NCI-H1105 (cell line): ENCODE measurements at places on chromosomes 4 and X.

DNA sequence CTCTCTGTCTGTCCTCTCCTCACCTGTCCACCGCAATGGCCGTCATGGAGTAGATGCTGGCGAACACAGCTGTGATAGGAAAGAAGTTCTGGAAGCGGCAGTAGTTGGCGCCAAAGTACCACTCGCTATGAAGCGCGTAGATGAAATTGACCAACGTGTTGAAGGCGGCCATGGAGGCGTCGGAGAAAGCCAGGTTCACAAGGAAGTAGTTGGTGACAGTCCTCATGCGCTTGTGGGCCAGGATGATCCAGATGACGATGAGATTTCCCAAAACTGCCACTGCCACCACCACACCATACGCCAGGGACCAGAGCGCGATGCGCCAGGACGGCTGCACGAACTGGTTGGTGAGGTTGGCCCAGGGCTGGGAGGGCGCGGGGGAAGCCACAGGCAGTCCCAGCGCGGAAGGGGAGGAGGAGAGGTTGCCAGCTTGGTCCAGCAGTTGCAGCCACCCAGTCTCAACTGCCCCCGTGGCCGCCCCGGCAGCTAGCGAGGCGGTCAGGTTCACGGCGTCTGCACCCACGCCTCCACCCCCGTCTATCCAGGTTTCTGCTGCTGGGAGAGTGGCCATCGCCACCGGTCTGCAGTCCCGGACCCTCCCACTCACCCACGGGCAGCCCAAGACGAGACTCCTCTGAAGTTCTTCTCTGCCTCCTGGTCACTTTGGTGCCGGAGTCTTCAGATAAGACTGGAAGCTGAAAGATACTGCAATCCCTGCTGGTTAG, 518 bp downstream of the TACR3 start:
- DNase-seq, result no peak

GRCh38 chr4:168474660-168475320, 5.5 kb downstream of the DDX60L start:
- DNase-seq, result no peak

DNA sequence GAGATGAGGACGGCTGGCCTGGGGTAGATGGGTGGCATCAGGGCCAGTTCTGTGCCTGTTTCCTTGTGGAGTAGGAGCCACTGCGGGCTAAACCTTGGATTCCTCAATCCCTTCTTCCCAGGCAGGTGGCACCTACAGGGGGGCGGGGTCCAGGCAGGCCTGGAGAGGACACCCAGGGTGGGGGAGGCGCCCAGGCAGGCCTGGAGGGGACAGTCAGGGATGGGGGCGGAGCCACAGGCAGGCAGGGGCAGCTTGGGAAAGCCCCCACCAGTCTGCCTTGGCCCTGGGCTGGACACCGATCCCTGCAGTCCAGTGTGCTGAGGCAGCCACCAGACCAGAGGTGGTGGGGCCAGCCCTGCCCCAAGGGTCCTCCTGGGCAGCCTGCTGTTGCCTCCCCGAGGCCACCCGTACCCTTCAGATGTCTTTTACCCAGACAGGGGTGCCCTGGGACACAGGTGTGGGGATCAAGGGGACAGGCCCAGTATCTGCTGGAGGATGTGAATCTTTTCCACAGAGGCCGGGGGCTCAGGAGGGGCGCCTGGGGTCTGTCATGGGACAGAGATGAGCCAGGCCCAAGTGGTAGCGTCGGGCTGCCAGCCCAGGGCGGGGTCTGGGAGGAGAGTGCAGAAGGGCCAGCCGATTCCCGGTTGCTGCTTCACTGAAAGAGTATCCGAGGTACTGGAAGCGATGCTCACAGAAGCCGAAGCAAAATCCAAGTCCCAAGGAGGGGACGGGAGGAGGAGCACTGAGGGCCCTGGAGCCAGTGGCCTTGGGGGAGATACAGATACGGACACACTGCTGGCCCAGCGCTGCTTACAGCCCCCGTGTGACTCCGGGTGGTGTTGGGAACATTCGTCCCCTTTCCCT, 34.5 kb downstream of the LRPAP1 start:
- DNase-seq, result no peak

GRCh38 chr4:113243312-113243711, 193.9 kb downstream of the ANK2 start:
- no peak for DNase-seq

- DNase-seq, result no peak
Measured at GRCh38 chr4:69524706-69525105, 29.0 kb upstream of the UGT2B4 start.

DNA sequence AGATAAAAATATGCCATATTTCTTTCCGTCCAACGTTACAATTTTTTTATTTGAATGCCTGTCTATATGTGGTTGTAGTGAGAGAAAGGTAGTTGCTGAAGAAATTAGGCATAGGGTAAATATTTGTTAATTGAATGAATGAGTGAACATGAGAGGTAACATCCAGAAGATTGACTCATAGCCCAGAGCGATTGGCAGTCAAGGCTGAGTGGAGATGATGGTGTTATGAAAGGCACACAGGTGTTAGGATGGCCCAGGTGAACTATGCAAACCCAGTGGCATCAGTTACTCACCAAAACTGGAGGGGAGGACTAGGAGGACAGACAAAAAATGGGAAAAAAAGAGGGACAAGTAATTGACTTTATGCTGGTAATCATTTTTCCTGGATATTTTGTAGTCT, 31.7 kb upstream of the SPRY1 start:
- no peak for DNase-seq

DNA sequence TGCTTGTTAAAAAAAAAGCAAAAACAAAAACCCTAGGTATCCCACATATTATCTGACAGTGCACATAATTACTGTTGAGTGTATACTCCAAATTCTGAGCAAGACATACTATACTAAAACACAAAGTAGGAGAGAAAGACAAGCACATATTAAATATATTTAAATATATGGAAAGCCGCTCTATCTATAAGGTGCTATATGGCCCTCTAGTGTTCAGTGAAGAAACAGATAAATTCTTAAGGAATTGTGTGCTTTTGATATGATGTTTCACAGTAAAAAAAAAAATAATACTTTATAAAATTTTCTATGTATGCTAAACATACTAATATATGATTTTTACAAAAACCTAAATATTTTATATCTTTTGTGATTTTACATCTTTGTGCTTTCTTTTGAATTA, 137.8 kb downstream of the FBXW7 start:
- DNase-seq, result no peak

DNA sequence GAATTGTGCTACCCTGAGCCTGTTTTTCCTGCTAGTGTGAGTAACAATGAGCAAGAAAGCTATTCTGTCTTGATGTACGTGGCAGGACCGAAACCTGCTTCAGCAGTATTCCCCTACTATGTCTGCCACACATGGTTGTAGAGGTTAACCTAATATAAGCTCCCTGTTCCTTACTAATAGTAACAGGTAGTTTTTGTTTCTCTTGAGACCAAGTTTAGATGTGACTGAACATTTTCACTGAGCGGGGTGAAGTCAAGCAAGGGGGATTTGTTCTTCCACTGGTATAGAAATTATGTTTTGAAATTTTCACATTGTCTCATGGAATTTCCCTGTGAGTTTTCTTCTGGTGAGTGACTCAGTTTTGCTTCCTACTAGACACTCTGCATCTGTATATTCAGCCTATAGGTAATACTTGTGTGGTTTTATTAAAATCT, 37.3 kb downstream of the RRAGB start:
- no peak for DNase-seq

DNA sequence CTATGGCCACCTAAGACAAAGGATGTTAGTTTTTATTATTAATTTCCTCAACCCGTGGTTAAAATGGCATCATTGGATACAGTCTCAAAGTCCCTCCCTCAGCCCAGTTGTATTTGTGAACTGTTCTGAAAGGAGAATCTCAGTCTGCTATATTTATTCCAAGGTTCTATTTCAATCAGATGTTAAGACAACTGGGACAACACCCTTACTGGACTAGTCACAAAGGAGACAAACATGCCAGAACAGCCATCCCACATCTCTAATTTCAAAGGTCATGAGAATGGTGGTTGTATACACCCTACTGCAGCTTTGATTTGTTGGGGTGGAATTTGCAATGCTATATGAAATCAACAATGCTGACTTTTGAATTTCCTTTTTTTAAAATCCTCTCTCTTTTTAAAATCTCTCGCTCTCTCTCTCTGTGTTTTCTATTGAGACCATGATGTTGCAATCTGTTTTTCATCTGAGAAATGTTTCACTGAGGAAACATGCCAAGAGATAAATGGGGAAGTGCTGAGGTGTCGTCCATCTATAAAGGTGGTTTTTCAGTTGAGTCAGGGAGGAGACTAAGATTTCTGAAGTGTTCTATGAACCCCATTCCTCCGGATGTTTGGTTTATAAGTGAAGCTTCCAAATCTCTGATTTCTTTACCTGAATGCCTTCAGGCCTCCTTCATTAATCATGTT, 201.5 kb upstream of the GATB start:
- DNase-seq, result no peak

- no peak for DNase-seq
Measured at GRCh38 chr4:8281519-8282133, 12.1 kb downstream of the HTRA3 start.

DNA sequence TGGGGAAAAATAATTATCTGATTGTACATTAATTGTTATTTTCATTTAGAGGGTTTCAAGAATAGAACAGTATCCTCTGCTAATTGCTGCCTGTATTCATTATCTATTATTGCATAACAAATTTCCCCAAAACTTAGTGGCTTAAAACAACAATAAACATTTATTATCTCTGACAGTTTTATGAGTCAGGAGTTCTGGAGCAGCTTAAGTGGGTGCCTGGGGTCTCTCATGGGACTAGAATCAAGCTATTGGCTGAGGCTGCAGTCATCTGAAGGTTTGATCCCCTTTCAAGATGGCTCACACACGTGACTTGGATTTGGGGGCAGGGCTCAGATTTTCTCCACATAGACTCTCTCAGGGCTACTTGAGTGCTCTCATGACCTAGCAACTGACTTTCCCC, 98.1 kb upstream of the JADE1 start:
- DNase-seq, result no peak

DNA sequence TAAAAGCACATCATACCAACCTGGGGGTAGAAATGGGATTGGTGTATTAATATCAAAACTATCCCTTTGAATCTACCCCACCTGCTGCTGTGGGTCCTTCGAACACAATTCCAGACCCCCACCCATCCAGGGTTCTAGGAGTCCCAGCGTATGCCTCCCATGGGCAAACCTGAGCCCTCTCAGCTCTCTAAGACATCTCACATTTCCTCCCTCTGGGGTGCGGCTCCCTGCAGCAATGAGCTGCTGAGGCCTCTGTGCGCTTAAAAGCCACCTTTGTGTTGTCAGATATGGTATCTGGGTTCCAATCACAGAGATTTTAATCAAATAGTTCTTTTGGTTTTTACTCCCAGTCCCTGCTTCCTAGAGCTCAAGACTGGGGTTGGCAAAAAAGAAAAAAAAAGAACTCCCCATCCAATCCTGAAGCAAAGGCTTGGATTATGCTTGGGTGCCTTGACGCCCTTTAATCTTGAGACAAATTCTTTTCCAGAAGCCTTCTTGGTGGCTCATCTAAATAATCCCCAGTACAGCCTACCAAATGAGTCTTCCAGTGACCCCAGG, 37.5 kb upstream of the NOCT start:
- DNase-seq, result no peak

- peak; percentile 15 for DNase-seq
Measured at GRCh38 chr4:186887291-186887700, 163.6 kb upstream of the FAT1 start.

DNA sequence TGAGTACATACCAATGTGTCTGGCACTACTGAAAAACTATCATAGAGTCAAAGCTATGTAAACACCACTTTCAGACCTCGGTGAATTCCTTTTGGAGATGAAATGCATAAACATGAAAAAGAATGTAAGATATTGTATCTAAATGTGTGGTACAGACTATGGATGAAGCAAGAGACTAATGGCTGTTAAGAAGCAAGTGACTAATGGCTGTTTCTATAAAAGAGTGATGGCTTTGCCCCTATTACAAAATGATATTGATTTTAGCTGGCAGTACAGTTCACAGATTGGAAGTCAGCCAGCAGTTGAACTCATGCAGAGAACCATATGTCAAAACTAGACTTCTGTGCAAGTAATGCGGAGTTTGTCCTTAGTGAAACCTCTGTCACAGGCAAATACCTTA, 359.3 kb downstream of the GRXCR1 start:
- peak; percentile 9 for DNase-seq

DNA sequence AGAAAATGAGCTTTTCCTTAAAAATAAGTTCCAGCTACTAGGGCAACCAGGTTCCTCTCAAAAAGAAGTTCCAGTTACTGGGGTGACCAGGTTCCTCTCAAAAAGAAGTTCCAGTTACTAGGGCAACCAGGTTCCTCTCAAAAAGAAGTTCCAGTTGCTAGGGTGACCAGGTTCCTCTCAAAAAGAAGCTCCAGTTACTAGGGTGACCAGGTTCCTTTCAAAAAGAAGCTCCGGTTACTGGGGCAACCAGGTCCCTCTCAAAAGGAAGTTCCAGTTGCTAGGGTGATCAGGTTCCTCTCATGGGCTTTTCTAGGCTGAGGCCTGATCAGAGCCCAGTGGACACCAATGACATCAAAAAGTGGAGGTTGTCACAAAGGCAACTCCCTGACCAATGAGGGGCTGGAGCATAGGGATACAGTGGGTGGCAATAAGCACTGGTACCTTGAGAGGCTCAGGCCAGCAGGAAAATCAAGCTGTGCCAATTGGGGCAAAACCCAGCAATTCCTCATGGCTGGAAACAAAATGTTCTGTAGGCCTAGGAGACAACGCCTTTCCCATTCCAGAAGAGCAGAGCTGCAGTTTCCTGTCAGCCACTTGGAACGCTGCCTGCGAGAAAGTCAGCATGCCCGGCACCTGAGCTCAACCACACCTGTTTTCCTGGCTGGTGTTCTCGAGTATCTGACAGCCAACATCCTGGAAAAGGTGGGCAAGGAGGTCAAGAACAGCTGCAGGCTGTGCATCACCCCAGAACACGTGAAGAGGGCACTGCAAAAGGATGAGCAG, 12.3 kb upstream of the SYTL5 start:
- DNase-seq, result peak; percentile 94

DNA sequence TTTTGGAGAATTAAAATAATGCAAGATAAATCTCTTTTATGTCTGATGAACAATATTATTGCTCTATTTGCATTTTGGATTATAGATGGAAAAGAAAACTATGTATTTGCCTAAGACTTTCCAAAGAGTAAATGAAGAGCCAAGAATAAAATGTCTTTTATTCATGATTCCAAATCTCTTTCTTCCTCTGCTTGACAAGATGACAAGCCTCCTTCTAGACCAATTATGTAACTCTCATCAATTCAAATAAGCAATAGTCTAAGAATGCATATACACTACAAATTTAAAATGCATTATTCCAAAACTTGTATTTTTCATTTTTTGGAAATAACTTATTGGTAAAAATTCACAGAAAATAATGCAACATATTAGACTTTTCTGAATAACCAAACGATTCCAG, 377.3 kb downstream of the GASK1B start:
- no peak for DNase-seq

DNA sequence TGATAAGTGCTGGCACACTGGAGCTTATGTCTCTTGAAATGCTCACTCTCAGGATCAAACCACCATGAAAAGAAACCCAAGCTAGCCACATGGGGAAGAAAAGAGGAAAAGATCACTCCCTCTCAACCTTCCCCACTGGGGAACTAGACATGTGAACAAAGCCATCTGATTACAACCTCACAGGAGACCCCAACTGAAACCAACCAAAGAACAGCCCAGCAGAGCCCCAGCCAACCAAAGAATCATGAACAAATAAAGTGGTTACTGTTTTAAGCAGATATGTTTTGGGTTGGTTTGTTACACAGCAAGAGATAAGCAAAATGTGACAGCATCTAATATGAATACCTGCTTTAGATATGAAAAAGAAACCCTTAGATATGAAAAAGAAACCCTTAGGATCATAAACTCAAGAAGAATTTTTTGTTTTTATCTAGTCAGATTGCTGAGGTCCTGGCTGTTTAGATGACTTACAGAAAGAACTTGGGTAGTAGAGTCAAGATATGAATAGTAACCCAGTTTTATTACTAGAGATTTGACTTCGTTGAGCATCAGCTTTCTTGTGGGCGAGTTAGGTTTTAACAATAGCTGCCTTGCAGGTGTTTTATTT, 23.7 kb upstream of the TLR7 start:
- no peak for DNase-seq
